ENCODE measurements at places on chromosomes 4 and X.

DNA sequence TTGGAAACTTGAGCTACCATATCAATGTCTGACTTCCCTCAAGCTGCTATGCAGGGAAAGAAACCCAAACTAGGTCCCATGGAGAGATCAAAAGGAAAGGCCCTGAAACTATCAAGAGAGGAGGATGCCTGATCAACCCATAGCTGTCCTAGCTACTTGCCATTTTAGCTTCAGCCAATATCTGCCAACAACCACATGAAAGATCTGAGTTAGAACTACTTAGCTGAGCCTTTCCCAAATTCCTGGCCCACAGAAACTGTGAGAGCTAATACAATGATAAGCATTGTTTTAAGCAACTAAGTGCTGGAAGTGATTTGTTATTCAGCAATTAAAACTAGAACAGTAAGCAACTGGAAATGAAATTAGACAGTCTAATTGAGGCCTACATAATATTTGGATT is 6.3 kb upstream of the ARHGEF38 start:
- DNase-seq = no peak

GRCh38 chrX:51860679-51861078 is 32.7 kb upstream of the MAGED1 start:
- no peak for DNase-seq

DNA sequence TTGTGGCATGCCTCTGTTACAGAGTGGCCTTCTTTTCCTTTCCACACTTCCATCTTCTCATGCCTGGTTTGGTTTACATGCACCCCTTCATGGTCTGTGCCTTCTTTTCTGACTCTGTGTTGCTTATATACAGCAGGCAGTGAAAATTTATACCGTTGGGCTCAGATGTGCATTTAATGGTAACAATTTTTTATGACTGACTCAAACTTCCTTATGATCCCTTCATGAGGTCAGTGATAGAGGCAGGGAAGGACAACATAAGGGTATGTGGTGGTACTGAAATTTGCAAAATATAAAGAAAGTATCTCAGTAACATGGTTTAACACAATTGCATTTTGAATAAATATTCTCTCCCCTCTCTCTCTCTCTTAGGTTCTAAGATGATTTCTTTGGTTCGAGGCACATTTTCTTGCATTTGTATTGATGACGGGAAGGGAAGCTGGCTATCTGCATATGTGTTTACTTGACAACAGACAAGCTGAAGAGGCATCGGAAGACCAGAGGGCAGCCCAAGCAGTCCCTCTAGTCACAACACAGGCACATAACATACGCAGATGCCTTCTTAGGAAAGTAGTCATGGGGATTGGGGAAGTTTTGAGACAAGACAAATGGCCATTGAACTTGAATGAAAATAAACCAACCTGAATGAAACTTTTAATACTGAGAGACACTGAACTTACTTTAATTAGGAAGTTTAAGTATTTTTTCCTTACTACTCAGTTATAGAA is 163.3 kb upstream of the LEF1 start:
- DNase-seq = no peak

DNA sequence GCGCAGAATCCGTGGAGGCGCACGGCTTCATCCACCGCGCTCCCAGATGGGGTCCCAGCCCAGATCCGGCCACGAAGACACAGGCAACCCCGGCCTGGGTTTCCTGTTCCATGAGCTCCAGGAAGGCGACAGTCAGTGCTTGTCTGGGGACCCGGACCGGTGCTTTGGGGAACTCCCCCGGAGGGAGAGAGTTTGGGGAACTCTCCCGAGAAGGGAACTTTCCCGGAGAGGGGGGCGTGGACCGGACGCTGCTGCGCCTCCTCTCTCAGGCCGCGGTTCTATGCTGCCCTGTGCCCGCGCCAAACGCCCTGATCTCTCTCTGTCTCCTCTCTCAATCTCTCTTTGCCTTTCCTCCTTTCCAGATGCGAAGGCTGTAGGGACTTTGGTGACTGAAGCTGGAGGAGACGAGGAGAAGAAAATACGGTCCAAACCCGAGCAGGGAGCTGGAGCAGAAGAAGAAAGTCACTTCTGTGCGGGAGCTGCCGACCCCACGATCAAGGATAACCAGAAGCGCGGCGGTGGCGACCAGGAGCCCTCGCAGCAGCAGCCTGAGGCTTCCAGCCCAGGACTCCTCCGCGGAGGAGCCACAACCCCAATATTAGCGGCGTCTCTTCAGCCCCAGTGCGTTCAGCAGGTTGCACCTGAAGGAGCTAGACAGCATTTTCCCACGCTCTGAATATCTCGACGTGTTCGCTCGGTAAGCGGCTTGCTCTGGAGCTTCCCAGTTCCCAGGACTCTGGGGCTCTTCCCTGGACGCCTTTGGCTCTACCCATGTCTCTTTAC is 47.6 kb upstream of the NKAP start:
- DNase-seq = no peak

GRCh38 chr4:3637326-3638016 is 105.2 kb upstream of the LRPAP1 start:
- no peak for DNase-seq

DNA sequence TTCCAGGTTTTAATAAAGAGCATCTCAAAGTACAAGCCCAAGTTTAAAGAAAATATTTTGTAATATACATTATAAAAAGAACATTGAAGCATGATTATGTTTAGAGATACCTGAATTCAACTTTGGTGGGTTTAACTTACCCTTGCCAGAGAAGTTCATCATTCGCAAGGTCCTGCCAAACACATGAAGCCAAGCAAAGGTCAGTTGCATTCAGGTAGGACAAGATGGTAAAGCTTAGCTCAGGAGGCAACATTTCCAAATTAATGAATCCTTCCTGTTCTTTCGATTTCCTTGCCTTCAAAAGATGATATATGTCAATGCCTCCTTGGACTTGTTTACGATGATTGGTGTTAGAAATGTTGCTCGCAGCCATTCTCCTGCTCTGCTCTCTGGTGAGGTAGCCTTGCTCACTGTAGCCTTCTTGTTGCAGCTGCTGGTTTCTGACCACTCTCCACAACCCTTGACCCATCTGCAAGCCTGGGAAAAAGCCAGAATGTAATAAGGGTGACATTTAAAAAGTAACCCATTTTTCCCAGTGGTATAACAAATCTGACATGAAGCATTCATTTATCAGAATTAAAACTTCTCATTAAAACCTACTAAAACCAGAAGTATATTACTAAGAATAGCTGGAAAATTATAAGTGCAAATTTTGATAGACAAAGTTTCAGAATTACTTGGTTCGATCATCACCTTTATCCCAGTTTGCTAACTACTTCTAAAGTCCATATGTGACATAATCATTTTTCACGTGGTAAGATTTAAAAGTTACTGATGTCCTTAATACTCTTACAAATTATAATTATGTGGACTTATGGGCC is 20.6 kb downstream of the FBXO8 start:
- DNase-seq = no peak

DNA sequence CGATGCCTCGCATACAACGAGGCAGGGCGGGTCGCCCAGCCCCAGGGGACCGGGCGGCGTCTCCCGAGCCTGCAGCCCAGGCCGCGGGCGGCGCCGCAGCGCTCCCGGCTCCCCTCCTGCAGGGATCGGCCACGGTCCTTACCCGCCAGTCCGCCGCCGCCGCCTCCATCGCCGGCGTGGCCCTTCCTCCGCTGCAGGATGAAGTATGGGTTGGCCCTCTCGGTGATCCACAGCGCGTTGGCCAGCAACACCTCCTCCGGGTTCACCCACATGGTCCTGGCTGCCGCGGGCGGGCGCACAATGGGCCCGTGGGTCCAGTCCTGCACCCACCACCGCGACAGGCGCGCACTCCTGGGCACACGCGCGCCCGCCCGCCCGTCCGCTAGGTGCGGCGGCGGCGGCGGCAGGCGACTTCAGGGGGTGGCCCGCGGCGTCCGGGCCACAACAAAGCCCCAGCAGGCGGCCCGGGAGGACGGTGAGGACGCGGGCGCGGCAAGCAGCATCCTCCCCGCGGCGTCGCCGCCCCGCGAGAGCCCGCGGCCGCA is 339 bp downstream of the TBC1D9 start:
- DNase-seq = no peak

- no peak for DNase-seq
Observed at GRCh38 chr4:58247792-58248191, 1137.6 kb upstream of the IGFBP7 start.

DNA sequence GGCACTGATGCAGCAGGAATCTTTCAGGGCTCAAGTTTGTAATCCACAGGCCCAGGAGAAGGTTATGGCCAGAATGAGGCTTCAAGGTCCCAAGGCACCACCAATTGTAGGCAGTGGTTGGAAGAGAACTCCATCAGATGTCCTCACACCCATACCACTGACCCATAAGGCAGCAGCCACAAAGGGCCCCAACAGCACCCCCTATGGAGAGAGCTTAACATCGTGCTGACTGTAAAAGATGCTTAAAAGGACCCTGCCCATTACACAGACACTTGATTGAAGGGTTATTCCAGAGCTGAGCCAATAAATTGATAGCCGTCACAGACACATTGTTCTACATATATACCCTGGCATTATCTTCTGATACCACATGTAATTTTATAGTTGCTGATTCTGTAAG is 113.7 kb downstream of the SOWAHB start:
- DNase-seq = no peak

DNA sequence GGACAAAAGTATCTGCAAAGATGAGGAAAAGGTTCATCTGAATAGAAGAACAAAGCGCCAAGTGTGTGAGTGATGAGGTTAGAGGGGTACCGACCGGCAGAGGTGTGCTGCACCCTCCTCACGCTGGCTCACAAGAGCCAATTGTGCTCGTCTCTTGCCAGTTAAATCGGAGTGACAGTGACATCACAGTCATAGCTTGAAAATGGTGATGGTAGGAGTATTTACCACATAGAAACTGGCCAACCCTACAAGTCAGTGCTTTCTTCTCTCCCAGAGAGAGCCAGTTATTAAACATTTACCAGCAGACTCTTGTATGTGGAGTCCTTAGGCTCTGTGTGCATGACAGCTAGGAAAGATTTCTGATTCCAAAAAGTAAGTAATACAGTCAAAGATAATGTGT is 32.4 kb downstream of the CLDN22 start:
- DNase-seq = no peak

Measured in stimulated activated CD8-positive, alpha-beta memory T cell treated with anti-CD3 and anti-CD28 coated beads, Interleukin-12 subunit alpha, Interleukin-12 subunit beta, amount 100 ng/mL, for 1 hour (primary cell).